ENCODE measurements at places on chromosomes 2 and 18.
A peak's percentile ranks its signal among the peaks of the same experiment; 100 is the strongest.

DNA sequence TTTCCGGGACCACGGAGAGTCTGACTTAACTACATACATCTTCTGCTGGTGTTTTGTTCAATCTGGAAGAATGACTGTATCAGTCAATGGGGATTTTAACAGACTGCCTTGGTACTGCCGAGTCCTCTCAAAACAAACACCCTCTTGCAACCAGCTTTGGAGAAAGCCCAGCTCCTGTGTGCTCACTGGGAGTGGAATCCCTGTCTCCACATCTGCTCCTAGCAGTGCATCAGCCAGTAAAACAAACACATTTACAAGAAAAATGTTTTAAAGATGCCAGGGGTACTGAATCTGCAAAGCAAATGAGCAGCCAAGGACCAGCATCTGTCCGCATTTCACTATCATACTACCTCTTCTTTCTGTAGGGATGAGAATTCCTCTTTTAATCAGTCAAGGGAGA lies 23.1 kb downstream of the ICOS start:
- DNase-seq: no peak

GRCh38 chr2:175371378-175371777 lies 189.9 kb upstream of the ATP5MC3 start:
- DNase-seq: no peak

DNA sequence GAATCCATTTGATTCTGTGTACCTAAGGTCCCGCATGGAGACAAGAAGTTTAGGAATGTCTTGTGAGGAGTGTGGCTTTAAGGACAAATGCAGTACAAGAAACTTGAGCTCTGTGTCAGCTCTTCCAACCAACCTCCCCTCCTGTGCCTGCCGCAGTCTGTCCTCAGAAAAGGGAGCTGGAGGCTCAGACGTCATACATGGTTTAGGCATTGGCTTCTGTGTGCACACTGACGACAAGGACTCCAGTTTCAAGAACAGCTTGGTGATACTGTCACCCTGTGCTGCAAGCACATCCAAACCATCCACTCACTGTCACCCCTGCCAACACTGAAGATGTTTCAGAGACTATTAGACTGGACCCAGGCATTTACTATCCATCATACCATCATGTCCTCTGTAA lies 470.4 kb downstream of the IRS1 start:
- no peak for DNase-seq

- no peak for DNase-seq
These were observed 416.6 kb downstream of the TMX3 start for GRCh38 chr18:68298330-68298729.

- DNase-seq: no peak
These were observed 2.2 kb upstream of the ZNF407 start for GRCh38 chr18:74595431-74595830.

GRCh38 chr2:240202586-240202985 lies 62.1 kb upstream of the OTOS start:
- DNase-seq: no peak

- no peak for DNase-seq
These were observed 166.3 kb downstream of the HDAC4 start for GRCh38 chr2:239234191-239235175.

DNA sequence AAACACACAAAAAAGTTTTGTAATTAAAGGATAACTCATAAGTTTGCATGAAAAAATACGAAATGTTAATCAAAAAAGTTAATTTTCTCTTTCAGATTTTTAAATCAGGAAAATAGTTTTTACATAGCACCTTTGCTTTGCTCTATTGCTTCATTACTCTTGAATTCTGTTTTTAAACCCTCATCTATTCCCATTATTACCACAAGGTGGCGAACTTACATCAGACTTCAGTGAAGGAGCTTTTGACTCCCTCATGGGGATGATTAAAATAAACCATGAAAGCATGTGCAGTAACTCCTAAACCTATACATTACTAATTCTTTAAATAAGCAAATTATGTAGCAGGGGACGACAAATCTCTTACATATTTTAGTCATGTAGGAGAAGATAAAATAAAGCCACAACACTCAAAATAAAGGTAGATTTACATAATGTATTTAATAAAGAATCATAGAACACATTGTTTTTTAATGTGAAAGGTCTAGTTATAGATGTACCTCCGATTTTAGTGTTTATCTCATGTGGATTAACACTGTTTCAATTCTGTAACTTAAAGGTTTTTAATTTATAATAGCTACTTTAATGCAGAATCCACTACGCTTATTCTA lies 105.2 kb downstream of the NETO1 start:
- peak; percentile 49 for DNase-seq

GRCh38 chr2:67389286-67389685 lies 7.8 kb upstream of the ETAA1 start:
- DNase-seq: no peak

GRCh38 chr18:44539926-44540325 lies 140.8 kb upstream of the SETBP1 start:
- DNase-seq: no peak

- DNase-seq: no peak
These were observed 40.6 kb upstream of the CSRNP3 start for GRCh38 chr2:165428926-165429325.

GRCh38 chr18:31612124-31612523 lies 20.4 kb downstream of the TTR start:
- no peak for DNase-seq

- peak; percentile 43 for DNase-seq
These were observed 118.9 kb downstream of the PXDN start for GRCh38 chr2:1625281-1626001.

DNA sequence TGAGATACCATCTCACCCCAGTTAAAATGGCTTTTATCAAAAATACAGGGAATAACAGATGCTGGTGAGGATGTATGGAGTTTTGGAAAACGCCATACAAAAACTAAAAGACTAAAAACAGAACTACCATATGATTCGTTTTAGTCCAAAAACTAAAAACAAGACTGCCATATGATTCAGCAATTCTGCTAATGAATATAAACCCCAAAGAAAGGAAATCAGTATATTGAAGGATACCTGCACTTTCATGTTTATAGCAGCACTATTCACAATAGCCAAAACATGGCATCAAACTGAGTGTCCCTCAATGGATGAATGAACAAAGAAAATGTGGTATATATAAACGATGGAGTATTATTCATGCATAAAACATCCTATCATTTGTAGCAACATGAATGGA lies 224.4 kb upstream of the MC4R start:
- no peak for DNase-seq

- no peak for DNase-seq
These were observed 70.2 kb downstream of the LRRC30 start for GRCh38 chr18:7301094-7301493.

GRCh38 chr2:234074751-234075517 lies 24.4 kb downstream of the SPP2 start:
- no peak for DNase-seq

DNA sequence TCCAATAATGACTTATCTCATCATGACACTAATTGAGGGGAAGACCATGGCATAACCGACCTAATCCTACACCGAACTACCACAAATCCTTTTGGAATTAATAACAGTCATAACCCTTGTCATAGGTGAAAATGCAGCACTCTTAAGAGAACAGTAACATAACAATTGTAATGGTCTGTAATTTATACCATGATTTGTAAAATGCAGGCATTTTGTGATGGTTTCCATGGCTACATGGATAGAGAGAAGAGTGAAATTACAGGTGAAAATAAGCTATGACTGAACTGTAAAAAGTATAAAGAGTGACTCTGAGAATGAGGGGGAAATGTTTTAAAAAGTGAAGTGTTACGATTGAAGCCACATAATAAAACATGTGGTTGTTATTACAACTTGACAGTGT lies 494.1 kb upstream of the SLC39A10 start:
- no peak for DNase-seq

DNA sequence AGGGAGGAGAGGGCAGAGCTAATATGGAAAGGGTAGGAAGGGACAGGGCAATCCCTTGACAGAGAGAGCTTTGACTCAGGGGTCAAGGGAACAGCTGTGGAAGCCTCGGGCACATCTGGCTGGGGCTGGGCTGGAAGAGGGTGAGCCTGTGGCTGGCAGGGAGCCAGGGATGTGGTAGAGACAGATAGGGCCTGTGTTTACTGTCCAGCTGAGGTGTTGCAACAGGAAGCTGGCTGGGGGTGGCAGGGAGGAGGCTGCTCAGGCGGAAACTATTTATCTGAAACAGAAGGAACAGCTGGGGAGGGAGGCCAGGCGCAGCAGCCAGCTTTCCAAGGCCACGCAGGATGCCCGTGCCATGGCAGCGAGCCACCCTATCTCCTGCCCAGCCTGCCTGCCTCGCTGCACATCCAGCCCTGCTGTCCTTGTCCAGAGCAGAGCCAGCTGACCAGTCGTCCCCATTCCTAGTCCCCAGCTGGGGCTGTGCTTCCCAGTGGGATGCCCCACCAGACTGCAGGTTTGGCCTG lies 264.7 kb downstream of the CYP26B1 start:
- peak; percentile 18 for DNase-seq

DNA sequence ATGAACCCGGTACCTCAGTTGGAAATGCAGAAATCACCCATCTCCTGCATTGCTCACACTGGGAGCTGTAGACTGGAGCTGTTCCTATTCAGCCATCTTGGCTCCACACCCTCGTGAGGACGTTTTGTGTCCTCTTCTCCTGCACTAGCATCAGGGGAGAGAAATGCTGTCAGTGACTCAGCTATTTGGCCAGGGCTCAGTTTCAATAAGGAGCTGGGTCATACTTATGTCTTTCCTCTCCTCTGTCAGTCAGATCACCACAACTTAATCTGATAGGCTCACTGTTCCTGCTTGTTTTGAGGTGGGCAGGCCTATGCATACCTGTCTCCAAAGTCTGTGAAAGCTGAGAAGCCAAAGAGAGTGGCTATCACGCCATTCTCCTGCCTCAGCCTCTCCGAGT lies 921.2 kb downstream of the DCC start:
- DNase-seq: no peak
